ENCODE measurements at places on chromosomes 7 and 10.

- no peak for DNase-seq
Measured at GRCh38 chr10:8102708-8103401, 48.4 kb downstream of the GATA3 start.

DNA sequence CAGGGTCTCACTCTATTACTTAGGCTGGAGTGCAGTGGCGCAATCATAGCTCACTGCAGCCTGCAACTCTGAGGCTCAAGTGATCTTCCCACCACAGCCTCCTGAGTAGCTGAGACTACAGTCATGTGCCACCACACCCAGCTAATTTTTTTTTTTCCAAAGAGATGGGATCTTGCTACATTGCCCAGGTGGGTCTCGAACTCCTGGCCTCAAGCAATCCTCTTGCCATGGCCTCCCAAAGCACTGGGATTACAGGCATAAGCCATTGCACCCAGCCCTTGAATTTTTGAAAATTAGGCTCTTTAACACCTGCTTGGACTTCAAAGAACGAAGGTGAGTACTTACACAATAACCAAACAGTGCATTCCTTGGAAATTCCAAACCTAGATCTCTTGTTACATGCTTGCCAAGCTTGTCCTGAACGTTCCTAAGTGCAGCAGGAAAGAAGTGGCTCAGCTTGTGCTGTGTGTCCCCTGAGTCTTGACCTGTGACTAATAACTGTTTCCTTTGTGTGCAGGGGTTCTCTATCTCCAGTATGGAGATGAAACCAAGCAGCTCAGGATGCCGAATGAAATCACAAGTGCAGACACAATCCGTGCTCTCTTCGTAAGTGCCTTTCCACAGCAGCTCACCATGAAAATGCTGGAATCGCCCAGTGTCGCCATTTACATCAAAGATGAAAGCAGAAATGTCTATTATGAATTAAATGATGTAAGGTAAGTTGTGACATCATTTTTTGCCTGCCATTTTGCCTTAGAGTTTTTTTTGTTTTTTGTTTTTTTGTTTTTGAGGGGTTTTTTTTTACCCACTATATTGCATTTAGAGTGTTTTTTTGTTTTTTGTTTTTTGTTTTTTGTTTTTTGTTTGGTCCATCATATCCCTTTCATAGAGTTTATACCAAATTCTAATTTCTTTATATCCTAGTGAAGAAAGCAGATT lies 223.8 kb downstream of the KIAA1217 start:
- DNase-seq, result no peak

DNA sequence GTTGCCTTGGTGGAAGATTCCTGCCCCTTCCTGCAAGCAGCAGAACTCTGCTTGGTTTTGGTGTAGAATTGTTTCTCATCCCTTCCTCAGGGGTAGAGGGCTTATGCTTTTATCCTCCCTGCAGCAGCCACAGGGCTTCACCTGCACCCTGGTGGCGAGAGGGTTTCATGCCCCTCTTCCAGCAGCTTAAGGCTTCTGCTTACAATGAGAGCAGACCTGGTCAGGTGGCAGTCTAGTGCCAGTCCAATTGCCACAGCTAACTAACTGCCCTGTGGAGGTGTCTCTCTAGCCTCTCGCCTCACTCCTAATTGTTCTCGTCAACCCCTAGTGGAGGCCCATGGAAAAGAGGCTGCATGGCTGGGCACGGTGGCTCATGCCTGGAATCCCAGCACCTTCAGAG lies 19.3 kb downstream of the ACBD7 start:
- no peak for DNase-seq

DNA sequence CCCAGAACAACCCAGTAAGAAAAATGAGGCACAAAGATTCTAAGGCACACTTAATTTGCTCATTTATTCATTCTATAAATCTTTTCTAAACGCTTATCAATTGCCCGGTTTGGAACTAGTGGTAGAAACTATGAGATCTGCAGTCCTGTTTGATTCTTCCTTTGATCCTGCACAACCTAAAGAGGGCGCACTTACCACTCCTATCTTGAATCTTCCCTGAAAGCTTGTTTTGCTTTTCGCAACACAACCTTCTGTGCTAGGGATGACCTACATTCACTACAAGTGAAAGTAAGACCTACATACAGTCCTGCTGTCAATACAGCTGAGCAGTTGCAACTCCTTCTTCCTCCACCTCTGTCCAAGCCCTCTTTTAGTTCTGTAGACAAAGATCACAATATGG lies 12.6 kb upstream of the ARL4A start:
- DNase-seq, result peak; percentile 66

GRCh38 chr7:77391230-77391629 lies 24.9 kb downstream of the GSAP start:
- DNase-seq, result no peak

DNA sequence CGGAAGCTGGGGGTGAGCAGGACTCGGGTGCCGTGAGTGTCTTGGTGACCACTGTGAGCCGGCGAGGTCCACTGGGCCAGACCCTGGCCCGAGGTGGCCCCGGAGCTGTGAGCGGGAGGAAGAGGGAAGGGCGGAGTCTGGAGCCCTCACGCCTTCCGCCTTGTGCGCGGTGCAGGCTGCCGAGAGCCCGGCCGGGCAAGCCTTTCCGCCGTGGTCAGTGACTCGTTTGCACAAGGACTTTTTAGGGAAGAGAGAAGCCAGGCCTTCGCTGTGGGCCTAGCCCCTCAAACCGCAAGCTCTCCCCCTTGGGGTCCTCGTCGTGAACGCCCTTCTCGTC lies 40.9 kb upstream of the ZNF32 start:
- peak; percentile 22 for DNase-seq

GRCh38 chr7:156475179-156475578 lies 165.4 kb upstream of the RNF32 start:
- no peak for DNase-seq

DNA sequence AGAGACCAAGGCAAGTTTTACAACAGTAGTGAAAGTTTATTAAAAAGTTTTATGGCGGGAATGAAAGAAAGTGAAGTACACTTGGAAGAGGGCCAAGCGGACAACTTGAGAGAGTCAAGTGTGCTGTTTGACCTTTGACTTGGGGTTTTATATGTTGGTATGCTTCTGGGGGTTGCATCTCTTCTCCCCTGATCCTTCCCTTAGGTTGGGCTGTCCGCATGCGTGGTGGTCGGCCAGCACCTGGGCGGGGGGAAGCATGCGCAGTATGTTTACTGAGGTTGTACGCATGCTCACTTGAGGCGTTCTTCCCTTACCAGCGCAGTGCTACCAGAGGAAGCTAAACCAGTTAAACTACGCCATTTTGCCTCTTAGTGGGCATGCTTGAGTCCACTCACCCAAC lies 31.9 kb downstream of the NUP42 start:
- no peak for DNase-seq

GRCh38 chr10:114260366-114260765 lies 21.3 kb downstream of the VWA2 start:
- no peak for DNase-seq

DNA sequence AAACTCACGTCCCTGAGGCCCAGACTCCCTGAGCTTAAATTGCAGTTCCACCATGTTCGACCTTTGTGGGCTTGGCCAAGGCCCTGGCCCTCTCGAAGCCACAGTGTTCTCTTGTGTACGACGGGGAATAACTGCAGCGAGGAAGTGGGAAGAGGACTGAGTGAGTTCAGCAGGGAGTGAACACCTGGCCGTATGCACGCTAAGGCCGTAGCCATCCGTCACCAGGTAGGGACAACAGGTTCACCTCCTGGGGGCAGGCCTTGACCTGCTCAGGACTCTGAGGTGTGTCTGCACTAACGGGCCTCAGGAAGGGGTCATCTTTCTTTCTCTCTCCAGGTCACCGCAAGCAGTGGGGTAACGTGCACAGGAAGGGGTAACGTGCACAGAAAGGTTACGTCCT lies 67.2 kb upstream of the CTBP2 start:
- no peak for DNase-seq

DNA sequence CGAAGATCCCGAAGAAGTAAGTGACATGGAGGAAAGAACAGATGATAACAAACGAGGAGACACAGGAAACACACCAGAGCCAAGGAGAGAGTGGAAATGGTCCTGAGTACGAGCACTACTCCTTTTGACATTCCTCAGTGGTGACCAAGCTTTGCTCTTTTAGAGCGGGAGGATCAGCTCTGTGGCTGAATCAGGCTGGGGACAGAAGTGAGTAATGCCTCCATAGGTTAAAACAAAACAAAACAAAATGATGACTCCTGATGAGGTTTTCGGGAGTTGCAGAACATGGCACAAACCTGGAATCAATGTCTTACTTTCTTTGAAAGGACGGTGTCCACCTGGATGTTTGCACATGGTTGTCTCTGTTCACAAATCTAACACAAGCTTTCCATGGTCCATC lies 30.3 kb upstream of the TCF7L2 start:
- DNase-seq, result no peak

- DNase-seq, result no peak
Measured at GRCh38 chr10:4984223-4984622, 19.4 kb downstream of the AKR1C2 start.

DNA sequence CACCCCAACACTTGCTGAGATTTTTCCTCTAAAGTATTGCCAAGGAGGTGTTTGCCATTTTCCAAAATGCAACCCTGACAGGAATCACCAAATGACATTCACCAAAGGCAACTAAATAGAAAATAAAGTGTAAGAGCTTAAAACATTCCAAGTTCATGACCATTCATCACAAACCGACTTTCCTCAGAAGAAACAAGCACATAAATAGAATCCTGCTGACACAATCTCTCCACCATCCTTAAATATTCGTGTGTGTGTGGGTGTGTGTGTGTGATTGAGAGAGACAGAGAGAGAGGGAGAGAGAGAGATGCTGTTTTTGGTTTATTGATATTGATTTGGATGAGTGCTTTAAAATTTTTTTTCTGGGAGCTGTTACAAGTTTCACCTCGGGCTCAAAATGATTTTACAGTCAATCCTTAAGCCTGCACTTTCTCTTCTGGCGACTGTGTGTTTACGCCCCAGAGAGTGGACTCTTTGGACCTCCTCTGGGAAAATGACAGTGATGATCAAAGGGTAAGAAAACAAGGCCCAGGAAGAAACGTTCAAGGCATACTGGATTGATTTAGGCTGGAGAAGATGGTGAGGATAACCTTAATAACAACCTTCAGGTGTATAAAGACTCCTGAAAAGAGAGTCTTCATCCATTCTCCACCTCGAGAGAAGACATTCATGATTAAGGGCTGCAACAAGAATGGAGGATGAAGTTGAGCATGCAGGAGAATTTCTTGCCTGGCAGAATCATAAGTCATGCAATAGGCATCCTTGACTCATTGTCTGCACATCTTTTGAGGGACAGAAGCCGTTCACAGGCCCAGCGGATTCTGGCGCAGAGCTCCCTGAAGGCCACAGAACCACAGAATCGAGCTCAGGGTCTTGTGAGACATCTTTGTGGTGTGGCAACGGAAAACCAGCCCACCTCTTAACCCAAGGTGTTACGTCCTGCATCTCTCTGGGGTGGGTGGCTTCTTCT lies 104.4 kb upstream of the FGFR2 start:
- DNase-seq, result no peak

All from naive thymus-derived CD8-positive, alpha-beta T cell (primary cell).